Ecto neural progenitor cell (in vitro differentiated cells): ENCODE measurements at places on chromosomes 4 and X.

DNA sequence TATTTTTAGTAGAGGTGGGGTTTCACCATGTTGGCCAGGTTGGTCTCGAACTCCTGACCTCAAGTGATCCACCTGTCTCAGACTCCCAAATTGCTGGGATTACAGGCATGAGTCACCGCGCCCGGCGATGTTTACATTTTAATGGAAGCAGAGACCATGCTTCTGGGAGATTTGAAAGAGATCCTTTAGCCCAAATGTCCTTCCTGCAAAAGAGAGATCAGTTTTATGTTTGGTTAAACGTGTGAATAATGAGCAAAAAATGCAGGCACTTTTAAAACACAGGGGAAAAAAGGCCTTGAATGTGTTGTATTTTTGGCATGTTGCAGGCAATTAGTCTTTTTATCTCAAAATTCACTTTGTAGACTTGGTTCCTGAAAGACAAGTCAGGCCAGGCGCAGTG lies 95.8 kb upstream of the ELOVL6 start:
- DNase-seq = no peak

DNA sequence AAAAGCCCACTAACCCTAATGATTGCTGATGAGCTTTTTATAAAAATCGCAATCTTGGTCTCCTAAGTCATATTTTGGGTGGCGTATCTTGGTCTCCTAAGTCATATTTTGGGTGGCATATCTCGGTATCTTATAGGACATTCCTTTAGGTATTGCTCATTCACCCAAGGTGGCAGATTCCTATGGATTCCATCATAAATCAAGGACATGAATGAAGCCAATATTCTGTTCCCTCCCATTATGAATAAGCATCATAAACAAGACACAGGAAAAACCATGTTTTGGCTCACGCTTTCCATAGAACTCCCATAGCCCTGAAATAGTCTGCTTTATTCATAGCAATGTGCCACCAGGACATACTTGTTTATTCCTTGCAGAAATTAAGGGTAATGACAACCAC lies 95.0 kb upstream of the CD99 start:
- DNase-seq = no peak

- DNase-seq = no peak
These were observed 330.1 kb downstream of the PAPSS1 start for GRCh38 chr4:107389965-107390364.

DNA sequence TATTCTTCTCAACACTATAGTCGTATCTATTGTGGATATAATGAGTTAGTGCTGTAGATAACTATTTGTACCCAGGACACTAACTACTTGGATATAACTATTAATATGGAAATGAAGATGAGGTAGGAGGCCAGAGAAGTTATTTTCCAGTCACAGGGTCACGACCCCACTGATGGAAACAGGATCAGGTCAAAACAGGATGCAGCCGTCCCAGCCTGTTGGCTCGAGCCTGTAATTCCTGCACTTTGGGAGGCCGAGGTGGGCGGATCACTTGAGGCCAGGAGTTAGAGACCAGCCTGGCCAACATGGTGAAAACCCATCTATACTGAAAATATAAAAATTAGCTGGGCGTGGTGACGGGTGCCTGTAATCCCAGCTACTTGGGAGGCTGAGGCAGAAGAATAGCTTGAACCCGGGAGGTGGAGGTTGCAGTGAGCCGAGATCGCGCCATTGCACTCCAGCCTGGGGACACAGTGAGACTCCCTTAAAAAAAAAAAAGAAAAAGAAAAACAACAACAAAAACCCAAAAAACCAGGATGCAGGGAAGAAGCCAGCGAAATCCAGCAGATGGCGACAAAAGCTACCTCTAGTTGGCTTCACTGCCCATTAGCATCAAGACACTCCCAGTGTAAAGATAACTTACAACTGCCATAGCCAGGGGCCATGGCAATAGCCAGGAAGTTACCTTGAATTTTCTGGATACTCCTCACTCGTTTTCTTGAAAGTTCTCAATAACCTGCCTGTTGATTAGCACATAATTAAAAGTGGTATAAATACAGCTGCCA lies 37.9 kb upstream of the NKAP start:
- DNase-seq = no peak

DNA sequence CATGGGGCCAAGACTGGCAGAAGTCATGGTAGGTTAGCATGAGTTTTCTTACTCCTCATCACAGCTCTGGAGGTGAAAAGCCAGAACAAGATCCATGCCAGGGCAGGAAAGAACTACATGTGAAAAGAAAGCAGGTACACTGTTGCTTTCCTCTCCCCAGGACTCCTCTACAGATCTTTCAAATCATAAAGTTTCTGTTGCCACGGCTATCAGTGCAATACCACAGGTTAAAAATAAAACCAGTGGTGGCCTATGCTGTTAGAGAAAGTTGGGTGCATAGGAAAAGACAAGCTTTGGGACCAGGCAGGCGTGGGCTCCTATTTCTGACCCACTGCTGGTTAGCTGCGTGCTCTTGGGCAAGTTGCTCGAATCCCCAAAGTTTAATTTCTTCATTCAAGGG lies 81.4 kb downstream of the SH3RF1 start:
- DNase-seq = no peak

DNA sequence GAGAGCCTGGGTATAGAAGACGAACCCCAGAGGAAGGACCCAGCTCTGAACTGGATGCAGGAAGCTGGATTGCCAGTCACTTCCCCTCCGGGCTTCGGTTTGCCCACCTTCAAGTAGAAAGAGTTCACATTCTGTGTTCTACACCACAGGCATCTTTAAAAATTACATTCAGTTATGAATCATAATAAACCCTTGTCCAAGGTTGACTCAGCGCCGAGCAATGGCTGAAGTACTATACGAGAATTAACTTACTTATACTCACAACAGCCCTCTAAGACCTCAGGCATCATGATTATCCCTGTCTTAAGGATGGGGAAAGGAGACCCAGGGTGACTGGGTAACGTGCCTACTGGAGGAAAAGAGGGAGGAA lies 72.5 kb downstream of the EVC2 start:
- DNase-seq = no peak

- DNase-seq = no peak
These were observed 1055.8 kb upstream of the DIAPH2 start for GRCh38 chrX:95628796-95629195.

DNA sequence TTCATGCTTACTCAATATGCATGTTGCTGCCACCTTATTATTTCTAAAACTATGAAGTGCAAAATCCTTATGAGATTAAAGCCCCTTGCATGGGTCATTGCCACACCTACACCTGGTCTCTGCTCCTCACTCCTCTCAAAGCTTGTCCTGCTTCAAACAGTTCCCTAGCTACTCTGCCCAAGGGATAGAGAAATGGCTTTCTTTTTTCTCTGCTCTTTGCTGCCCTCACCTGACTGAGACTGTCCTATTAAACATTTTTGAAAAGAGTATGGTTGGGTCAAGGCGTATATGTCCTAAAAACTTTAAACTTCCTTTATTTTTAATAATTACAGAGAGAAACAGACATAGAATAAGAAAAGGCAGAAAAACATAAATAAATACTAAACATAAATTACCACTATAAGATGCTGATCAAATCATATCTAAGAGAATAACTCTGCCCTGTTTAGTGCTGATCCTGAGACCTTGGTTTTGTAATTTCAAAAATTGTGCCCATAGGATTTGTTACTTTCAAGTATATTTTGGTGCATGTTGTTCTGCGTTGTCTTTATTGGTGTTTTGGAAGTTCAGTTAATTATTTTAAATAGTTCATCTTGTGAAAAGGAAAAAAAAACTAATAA lies 704.9 kb upstream of the PABPC4L start:
- no peak for DNase-seq

- no peak for DNase-seq
These were observed 77.8 kb upstream of the SLC4A4 start for GRCh38 chr4:71261001-71261400.

DNA sequence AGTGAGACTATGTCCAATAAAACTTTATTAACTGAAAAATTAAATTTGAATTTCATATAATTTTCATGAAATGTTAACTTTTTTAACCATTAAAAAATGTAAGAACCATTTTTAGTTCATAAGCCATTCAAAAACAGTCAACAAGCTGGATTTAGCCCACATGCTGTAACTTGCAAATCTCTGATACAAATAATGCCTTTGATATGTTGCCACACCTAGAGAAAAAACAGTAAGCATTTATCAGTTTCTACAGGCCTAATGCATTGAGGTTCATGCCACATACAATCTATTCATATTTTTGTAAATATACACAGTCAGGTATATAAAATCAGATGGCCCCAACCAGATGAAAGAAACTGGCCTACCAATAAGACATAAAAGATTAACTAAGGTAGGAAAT lies 52.8 kb downstream of the LCORL start:
- no peak for DNase-seq

DNA sequence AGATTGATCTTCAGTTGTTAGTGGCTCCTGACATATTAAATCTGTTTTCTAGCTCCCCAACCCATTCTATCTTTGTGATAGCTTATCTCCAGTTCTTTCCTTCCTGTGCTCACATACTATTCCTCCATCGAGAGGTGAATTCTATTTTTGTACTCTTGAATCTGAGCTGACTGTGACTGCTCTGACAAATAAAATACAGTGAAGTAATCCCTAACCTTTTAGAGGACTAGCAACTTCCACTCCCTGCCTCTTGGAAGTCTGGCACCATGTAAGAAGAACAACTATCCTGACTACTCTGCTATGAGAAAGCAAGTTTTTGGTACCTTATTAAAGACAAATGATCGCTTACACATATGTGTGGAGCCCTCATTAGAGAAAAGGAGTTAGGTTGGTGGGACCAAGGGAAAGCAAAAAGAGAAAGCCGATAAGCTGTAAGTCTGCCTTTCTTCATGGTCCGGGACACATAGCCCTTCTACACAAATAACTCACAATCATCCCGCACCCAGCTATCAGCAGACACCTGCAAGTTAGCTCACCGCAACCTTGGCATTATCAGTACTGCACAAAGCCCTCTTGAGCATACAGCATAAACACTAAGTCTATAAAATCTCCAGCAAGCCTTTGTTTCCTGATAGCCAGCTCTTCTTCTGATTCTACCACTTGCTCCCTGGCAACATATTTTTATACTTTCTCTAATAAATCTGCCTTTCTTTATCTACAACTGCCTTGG lies 13.5 kb upstream of the PPM1K start:
- no peak for DNase-seq

DNA sequence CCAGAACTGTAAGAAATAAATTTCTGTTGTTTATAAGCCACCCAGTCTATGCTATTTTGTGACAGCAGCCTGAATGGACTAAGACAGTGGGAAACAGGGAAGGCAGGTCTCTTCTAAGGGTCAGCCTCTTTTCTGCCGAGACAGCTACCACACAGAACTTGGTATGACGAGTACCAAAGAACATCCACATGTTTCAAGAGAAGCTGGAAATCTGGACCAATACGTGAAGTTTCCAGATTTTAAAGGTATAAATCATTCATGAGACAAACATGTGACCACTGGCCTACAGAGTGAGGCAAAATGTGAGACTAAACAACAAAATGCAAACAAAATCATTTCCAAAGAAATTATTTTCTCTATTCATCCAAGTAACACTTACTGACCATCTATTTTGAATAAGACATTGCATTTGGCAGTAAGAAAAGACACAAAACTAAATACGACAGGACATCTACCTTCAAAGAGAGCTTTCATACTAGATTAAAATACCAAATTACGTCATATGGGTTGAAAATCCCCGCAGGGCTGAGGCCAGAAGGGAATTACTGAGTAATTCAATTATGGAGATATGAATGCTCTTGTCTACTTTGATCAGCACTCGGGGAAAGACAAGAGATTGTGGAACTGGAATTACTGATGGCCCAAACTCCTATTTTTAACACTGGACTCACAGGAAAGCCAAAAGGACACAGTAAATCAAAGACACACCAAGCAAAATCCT lies 7.2 kb downstream of the SCARB2 start:
- DNase-seq = no peak

- DNase-seq = no peak
These were observed 196.4 kb downstream of the QDPR start for GRCh38 chr4:17315459-17315858.

DNA sequence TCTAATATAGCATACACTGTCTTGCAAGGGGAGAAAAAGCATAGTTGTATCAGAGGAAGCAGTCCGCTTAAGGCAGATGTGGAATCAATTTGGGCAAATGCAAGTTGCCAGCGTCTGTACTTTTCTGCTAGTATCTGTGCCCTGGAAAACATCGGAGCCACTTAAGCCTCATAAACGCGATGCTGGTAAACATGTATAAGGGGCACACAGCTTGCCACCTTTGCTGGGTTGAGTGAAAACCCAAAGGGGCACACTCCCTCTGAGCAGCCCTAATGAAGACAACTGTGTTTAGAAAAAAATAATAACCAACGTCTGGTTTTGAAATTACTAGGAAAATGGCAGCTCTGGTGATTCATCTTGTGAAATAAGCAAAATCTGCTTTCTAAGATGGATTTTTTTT lies 24.3 kb downstream of the SMIM20 start:
- DNase-seq = no peak

- no peak for DNase-seq
These were observed 1.7 kb upstream of the DCTD start for GRCh38 chr4:182918791-182919302.

DNA sequence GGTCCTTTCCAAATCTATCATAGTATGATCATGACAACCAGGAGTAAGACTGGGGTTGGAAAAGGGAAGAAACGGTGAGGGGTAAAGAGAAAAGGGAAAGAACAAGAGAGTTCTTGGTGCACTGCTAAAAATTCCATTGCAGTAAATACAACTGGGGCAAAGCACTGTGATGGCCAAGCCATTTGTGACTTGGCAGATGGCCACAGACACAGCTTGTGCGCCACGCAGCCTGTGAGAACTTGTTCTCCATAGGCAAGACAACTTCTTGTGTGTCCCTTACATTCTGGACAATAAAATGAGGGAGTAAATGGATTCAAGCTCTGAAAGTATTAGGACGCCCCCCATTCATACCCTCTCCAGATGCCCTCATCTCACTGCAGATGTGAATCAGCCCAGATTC lies 10.9 kb downstream of the MFAP3L start:
- no peak for DNase-seq

- DNase-seq = no peak
These were observed 79.1 kb downstream of the NYX start for GRCh38 chrX:41526271-41526670.

DNA sequence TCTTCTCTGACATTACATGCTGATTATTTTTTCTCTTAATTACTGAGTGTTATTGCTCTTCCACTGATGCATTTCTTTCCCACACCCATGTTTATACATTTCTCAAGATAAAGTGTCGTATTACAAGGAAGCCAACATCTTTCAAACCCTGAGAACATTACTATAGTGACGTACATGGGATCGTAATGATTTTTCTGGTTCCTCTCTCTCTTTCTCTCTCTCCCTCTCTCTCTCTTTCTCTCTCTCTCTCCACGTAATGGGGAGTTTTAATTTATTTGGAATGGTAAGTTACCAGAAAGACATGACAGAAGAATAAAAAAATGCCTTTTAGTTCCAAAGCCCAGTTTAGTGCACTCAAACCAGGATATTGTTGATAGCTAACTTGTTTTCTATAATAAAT lies 40.4 kb upstream of the MAPK10 start:
- no peak for DNase-seq

GRCh38 chr4:15375667-15376066 lies 52.2 kb upstream of the C1QTNF7 start:
- no peak for DNase-seq
